ENCODE measurements at places on chromosomes 13 and 19. TPM values are rescaled to one million over a fixed set of nuclear protein-coding genes. Genes with fewer than 3 reads are reported as not detected.

- peak; percentile 55 for DNase-seq
Measured at GRCh38 chr13:76425935-76426334, 460.3 kb downstream of the KCTD12 start.

GRCh38 chr13:99218545-99218944 is 17.9 kb downstream of the UBAC2 start:
- DNase-seq, result no peak

PBX4 gene
- 2.3 TPM for polyA plus RNA-seq

- no peak for DNase-seq
Measured at GRCh38 chr13:39311619-39312018, 273.4 kb downstream of the NHLRC3 start.

ZNF700 gene
- 7.4 TPM for polyA plus RNA-seq

TNNT1 gene
- polyA plus RNA-seq, result 516 TPM

DNA sequence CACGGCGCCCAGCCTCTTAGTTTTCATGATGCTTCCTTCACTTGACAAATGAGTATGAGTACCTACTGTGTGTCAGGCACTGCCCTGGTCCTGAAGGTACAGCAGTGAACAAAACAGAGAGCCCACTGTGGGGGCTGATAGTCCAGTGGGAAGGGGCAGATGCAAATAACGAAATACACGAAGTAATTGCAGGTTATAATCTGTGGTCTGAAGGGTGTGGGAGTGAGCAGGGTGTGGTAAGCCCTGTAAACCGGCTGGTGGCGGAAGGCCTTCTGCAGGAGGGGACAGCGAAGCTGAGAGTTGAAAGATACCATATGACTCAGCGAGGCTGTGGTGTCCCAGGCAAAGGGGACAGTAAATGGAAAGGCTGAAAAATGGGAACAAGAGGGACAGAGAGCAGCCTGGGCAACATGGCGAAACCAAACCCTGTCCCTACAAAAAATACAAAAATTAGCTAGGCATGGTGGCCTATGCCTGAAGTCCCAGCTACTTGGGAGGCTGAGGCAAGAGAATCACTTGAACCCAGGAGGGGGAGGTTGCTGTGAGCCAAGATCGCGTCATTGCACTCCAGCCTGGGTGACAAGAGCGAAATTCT is 60.5 kb downstream of the MAP4K1 start:
- DNase-seq, result no peak

ONECUT3 gene
- not detected for polyA plus RNA-seq

DNA sequence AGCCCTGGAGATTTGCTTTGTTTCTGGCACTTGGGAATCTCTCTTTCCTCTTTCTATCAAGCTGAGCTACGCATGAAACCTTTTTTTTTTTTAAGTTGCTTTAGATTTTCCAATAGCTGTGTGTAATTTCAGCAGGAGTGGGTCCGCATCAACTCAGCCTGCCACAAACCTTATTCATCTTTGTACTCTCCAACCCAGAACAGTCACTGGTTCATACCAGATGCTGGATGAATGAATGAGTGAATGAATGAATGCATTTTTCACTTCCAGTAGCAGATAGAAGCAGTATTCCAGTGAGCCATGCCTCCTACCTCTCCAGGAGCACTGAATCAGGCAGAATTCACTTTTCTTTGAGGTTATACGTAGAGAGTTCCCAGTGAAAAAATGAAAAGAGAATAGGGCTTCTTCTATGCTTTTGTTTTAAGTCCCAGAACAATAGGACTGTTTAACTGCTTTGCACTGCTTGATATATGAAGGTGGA is 221.1 kb downstream of the TM9SF2 start:
- DNase-seq, result no peak

MAG gene
- polyA plus RNA-seq, result 0.84 TPM

- no peak for DNase-seq
Measured at GRCh38 chr13:110413016-110413675, 106.1 kb downstream of the COL4A2 start.

- peak; percentile 13 for DNase-seq
Measured at GRCh38 chr19:15640294-15640903, at the start of gene CYP4F3. Gene CYP4F3, plus strand, starts transcription at chr19:15640897. Its CDS starts 519 bp downstream, at chr19:15641416.

DNA sequence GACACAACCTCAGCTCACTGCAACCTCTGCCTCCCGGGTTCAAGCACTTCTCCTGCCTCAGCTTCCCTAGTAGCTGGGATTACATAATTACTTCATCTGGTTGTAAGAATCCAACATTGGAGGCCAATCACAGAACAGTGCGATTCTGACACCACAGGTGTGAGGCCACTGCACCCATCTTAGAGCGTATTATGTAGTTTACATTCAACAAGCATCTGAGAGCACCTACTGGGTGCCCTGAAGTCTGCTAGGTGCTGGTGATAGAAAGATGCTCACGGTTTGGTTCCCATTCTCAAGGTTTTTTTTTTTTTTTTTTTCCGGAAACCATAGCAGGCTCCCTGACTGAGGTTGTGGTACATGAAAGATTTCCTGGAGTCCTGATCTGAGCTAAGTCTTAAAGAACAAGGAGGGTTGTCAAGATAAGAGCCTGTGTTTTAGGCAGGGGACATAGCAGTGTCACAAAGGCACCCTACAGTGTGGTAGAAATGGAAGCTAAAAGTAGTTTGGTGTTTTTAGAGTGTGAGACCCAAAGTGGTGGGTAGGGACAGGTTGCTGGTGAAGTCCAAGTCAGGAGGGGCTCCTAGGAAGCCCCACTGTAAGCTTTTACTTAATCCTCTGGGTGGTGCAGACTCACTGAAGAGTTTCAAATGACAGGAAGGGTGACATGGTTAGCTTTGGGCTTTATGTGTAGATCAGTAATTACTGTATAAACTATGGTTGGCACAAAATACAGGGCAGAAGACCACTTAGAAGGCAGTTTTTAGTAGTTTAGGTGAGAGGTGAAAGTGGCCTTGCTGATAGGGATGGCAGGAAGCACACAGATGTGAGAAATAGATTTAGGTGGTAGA is 15.2 kb downstream of the SAE1 start:
- DNase-seq, result no peak

- peak; percentile 16 for DNase-seq
Measured at GRCh38 chr13:35917252-35917941, 213.8 kb downstream of the DCLK1 start.

F10 gene
- polyA plus RNA-seq, result 17.2 TPM

AP1M2 gene
- 0.86 TPM for polyA plus RNA-seq

DNA sequence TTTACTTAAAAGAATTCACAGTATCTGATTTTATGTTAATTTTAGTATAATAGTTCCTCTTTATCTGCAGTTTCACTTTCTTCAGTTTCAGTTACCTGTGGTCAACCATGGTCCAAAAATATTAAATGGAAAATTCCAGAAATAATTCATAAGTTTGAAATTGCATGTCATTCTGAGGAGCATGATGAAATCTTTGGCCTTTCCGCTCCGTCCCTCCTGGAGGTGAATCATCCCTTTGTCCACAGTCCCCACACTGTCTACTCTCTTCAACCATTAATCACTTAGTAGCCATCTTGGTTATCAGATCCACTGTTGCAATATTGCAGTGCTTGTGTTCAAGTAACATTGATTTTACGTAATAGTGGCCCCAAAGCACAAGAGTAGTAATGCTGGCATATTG is 26.9 kb downstream of the SLITRK6 start:
- no peak for DNase-seq

DNA sequence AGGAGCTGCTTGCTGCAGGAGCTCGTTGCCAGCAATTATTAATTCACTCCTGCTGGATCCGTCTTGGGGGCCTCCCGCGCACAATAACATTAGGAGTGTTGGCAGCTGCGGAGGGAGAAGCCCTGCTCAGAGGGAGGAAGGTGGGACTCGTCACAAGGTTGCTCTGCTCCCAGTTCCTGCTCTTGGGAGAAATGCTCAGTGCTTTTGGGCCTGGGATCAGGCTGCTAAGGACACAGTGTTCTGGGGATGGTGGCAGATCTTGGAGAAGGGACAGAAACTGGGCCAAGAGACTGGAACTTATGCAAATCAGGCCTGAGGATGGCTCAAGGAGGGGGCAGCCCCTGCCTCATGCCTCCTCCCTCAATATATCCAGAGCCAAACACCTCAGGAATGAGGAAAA is 78.9 kb upstream of the OLFM4 start:
- DNase-seq, result no peak

DNA sequence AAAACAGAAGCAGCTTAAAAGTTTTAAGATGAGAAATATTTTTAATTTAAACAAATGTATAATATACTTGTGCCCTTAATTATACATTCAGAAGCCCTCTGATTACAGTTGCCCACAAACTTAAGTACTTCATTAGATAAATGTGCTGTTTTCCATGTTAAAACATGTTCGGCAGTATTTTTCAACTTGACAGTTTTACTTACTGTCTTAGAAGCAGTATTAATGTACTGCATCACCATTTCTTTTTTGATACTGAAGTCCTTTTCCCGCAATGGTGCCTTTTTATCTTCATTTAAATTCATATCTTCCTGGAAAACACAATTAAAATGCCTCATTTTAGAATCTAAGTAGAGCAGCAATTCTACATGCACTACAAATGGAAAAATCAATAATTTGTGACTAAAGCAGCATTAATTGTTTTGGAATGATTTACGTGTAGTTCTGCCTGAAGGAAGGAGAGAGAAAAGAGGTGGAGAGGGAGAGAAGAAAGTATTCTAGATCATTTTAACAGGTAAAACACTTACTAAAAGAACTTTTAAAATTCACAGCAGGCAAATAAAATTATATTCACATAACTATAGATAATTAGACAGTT is 70.2 kb downstream of the DIAPH3 start:
- no peak for DNase-seq

KCNK6 gene
- 2.2 TPM for polyA plus RNA-seq

- no peak for DNase-seq
Measured at GRCh38 chr19:4671185-4671851, 1.2 kb upstream of the MYDGF start.

DNA sequence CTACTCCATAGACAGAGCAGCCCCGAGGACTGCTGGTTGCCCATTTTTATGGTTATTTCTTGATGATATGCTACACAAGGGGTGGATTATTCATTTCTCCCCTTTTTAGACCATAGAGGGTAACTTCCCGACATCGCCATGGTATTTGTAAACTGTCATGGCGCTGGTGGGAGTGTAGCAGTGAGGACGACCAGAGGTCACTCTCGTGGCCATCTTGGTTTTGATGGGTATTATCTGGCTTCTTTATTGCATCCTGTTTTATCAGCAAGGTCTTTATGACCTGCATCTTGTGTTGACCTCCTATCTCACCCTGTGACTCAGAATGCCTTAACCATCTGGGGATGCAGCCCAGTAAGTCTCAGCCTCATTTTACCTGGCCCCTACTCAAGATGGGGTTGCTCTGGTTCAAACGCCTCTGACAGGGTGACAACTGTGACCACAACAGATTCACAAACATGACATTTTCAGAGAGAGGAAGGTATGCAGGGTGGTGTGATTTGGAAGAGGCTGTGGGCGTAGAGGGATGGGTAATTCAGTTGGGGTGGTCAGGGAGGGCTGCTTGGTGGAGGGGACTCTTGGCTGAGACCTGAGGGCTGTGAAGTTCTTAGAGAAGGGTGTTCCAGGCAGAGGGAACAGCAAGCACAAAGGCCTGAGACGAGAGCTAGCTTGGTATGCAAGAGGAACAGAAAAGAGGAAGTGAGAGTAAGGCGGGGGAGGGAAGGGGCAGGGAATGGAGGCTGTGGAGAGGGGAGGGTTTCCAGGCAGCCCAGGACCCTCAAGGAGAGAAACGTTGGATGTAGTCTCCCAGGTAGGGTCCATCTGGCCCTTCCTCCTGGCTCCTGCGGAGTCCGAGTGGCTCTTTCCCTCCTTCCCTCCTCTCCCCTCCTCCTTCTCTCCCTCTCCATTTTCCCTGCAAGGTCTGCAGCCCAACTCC is 23.5 kb downstream of the FAM187B start:
- peak; percentile 25 for DNase-seq

THAP8 gene
- 11.2 TPM for polyA plus RNA-seq

ZNF99 gene
- polyA plus RNA-seq, result 0.23 TPM

FUT2 gene
- 1.2 TPM for polyA plus RNA-seq

DNA sequence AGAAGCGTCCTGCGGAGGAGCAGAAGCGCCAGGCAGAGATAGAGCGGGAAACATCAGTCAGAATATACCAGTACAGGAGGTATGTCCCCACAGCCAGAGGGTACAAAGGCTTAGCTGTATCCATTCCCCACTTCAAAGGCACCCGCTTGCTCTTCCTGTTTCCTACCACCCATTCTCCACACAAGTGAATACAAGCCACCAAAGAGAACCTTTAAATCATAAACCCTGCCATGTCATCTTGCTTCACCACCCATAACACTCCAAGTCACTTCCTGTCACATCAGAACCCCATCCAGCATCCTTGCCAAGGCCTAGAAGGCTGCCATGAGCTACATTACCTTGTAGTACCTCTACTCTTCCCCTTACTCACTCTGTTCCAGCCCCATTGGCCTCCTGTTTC is 205.8 kb downstream of the LMO7 start:
- DNase-seq, result no peak

IZUMO2 gene
- polyA plus RNA-seq, result not detected

Measured in hindlimb muscle (tissue), 1 donor.